NCI-H748 treated with DMSO at 0.1 percent for 48 hours (cell line): ENCODE measurements at places on chromosomes 12 and 14.

GRCh38 chr12:91432755-91433154 lies 250.1 kb upstream of the DCN start:
- no peak for DNase-seq

GRCh38 chr14:44759277-44759676 lies 202.5 kb downstream of the KLHL28 start:
- no peak for DNase-seq

GRCh38 chr12:83077041-83077440 lies 390.3 kb downstream of the TMTC2 start:
- no peak for DNase-seq

GRCh38 chr14:100604121-100604501 lies 16.9 kb upstream of the BEGAIN start:
- DNase-seq, result no peak

DNA sequence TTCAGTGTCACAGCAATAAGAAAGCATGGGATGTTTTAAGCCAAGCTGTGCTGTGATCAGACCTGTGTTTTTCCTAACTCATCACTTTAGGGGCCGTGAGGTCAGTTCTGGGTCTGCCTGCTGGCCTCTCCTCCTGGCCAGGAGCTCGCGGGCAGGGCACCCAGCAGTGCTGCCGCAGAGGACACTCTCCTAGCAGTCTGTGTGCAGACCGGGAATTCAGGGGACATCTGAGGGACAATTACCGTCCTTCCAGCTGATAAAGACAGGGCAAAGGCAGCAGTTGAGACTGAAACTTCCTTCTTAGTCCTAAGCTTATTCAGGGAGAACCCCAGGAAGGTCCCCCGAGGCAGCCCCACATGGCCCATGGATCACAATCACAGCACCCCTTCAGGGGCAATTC lies 89.6 kb downstream of the CHGA start:
- no peak for DNase-seq

GRCh38 chr12:103841690-103842584 lies 903 bp upstream of the NT5DC3 start:
- peak; percentile 71 for DNase-seq
